Germinal center (tissue), 1 donor: ENCODE measurements at places on chromosomes 7 and 10.

DNA sequence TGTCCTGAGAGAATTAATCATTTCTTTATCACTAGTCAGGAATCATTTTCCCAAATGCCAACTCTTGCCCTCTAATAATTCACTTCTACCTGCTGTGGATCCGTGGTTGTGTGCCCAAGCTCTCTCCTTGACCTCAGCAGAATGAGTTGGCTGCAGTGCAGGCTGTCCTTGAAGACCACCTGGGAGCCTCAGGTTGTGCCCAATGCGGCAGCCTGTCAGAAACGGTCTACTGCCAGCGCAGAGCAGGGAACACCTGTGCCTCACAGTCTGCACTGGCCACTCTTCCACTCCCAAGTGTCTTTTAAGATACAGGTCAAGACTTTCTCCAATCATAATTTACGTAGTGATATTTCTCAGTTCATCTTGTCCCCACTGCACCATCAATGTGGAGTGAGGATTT is 246.0 kb upstream of the PHF14 start:
- DNase-seq, result no peak

GRCh38 chr7:74176555-74176954 is 2.4 kb downstream of the EIF4H start:
- DNase-seq, result no peak

GRCh38 chr7:47028284-47028683 is 553.6 kb downstream of the TNS3 start:
- DNase-seq, result no peak

GRCh38 chr10:114406455-114406854 is 2.2 kb upstream of the AFAP1L2 start:
- DNase-seq, result no peak

- DNase-seq, result no peak
Measured at GRCh38 chr7:21346297-21346696, 81.6 kb upstream of the SP4 start.

DNA sequence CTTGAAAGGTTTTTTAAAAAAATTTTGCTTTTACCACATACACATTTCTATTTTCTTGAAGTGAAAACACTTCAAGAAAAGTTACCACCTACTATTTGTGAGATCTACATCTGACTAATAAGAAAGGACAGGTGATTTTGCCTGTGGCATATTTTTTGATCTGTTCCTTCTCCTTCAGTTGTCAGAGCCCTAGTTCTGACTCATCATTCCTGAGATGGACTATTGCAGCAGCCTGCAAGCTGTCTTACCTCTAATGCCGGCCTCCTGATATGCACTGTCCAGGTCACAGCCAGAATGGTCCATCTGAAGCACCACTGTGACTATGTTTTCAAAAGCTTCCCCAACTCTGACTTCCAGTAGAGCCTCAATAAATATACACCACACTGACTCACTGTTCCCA is 28.2 kb upstream of the ANK3 start:
- DNase-seq, result no peak

DNA sequence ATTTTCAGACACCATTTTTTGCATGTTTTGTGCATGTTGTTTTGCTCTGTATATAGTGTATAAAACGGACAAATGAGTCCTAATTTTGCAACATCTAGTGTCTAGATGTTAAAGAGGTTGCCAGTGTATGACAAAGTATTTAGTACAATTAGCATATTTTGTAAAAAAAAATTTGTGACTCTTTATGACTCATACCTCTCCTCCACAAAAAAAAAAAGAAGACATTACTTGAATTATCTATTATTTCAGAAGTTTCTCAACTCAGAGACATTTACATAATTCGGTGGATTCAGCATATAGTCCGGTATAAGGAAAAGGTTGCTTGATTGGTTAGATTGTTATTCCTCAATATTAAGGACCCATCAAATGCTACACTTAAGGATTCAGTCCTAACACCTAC is 26.0 kb downstream of the NUP42 start:
- no peak for DNase-seq

DNA sequence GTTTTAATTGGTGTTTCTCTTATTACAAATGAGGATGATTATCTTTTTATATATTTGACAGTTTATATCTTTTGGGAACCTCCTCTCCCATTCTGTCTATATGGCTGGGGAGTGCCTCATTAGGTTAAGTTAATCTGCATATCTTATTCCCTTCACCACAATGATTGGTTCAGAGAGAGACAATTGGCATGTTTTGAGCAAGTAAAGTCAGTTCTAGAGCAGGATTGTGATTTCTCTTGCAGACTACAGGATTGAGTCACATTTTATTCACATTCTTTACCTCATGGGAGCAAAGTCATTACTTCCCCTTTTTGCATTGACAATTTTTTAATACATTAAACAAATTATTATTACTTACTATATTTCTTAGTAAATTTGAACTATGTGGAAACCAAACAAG is 345.6 kb downstream of the MDFIC start:
- no peak for DNase-seq

DNA sequence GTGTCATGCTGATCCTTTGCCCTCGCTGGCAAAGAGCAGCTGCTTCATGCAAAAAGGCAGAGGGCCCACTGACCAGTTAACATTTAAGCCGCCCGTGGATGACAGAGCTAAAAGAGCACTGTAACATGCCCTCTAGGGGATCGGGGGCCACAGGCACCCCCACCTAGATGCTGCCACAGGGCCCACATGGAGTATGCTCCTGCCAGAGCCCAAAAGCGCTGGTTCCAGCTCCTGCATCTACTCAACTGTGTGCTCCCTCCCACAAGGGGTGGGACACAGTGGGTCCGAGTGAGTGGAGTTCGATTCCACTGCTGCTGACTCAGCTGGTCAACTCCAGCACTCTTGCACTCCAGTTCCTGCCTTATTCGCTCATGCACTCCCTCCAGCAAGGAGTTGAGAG is 199.8 kb upstream of the CNTNAP2 start:
- no peak for DNase-seq

- DNase-seq, result no peak
Measured at GRCh38 chr10:79979310-79979975, 30.5 kb upstream of the SFTPD start.

- peak; percentile 48 for DNase-seq
Measured at GRCh38 chr10:22345301-22346095, at the start of gene SPAG6. Gene SPAG6, plus strand, starts transcription at chr10:22345496. Its CDS starts 116 bp downstream, at chr10:22345612.

DNA sequence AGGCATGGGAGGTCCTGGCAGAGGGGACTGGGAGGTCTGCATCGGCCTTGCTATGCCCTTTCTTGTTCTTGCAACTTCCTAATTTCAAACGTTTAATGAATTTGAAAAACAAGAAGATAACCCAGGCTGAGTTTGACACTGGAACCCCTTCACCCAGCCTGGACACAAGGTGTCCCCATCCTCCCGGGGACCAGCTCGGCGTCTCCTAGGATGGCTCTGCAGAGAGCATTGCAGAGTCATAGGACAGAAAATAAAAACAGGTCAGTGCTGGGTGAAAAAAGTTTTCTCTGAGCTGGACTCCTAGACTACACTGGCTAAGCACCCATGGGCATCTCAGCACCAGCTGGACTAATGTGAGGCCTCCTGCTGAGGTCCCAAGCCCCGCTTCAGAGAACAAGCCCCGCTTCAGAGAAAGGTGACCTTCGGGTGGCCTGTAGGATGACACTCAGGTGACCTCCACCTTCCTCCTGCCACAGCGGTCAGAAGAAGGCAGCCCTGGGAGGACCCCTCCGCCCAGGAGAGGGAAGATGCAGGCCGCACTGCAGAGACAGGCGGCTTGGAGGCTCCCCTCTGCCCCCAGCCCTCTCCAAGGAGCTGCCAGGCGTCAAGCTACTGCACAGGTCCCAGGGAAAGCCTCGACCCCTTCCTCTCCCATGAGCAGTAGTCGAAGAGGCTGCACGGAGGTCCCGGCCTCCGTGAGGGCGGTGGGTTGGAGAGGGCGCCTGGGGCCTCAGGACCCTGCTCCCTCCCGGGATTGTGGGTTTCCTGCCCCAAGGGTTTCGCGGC is 9.3 kb upstream of the UNCX start:
- DNase-seq, result no peak

- DNase-seq, result no peak
Measured at GRCh38 chr10:23441251-23441650, 2.4 kb downstream of the OTUD1 start.

GRCh38 chr7:8436965-8437364 is 3.6 kb downstream of the NXPH1 start:
- peak; percentile 63 for DNase-seq

DNA sequence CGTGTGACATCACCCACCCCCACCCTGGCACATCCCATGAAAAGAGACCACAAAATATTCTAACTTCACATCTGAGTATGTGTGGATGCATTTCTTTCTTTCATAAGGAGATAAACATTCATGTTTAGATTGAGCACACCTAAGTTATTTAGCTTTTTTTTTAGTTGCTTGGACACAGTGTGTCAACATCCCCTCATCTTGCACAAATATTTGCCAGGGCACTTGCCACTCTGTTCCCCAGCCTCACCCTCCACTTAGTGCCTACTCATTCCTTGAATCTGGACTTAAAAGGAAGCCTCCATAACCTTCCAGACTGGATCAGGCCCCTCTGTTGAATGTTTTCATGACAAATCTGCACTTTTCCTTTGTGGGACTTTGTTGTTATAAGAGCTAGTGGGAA is 338.9 kb upstream of the IGFBP3 start:
- no peak for DNase-seq

GRCh38 chr10:50470798-50471582 is 152.8 kb downstream of the SGMS1 start:
- DNase-seq, result no peak

DNA sequence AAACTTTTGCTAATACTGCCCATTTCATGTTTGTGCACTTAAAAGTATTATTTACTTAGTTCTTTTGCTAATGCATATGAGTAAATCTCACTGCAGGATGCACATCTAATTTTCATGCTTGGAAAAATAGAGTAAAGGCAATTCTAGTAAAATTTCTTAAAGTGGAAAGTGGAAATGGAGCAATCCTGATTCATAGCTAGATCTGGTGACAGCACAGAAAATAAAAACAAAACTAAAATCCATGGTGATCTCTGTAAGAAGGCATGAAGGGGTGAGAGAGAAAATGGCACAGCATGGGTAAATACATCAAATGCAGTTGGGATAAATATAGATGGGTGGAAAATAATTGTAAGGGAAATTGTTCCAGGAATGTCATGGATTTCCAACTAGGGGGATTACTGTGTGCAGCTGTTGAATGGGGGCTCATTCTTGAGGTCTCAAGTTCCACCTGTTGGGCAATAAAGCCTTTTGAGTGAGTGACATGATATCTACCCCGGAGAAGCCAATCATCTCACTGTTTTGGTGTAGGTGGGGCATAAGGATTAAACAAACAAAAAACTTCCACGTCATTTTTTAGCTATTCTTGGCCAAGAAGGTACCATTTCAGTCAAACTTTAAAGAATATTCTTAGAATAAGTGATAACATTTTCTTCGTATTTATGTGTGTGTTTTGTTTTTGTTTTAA is 1.7 kb upstream of the MCU start:
- DNase-seq, result no peak

DNA sequence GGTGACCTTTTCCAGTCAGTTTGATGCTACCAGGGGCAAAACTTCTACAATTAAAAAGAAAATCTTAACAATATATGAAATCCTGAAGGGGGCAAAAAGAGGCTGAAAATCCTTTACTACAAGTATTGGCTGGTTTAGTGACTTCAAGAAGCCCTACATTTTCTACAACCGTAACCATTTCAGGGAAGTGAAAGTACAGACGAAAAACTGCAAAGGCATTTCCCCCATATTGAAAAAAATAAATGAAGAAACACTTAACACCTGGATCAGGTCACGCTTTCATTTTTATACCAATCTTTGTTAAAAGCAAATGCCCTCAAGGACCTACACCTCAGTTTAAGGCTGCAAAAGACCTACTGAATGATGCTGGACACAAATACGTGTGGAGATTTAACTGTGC is 38.6 kb downstream of the IL6 start:
- peak; percentile 50 for DNase-seq

DNA sequence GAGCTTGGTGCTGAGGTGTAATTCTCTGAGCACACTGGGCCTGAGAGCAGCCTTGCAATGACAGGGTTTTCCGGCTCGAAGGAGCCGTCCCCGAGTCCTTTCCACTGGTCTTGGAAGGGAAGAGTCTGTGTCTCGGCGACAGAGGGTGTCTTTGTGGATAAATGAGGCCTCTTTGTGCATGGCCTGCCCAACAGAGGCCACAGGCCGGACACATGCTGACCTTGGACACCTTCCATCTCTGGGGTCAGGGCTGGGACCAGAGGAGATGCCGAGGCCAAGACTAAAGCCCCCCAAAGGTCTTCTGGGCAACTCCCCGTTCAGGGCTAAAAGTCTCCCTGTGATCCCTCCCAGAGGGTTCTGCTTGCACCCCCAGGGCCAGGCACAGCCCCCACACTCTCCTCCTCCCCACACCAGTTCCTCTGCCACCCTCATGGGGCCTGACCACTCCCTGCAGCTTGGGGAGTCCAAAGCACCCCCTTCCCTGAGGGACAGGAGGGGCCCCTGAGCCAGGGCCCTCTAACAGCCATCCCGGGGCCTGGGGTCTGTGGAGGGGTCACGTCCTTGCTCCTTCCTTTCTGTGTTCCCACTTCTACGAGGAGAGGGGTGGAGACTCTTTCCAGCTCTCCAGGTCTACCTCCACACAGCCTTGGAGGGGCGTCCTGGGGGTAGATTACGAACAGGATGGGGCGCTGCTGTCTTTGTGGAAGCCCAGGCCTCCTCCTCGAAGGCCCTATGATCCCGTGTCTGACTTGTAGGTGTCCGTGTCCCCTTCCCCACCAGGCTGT is 130.6 kb upstream of the FAM20C start:
- no peak for DNase-seq

DNA sequence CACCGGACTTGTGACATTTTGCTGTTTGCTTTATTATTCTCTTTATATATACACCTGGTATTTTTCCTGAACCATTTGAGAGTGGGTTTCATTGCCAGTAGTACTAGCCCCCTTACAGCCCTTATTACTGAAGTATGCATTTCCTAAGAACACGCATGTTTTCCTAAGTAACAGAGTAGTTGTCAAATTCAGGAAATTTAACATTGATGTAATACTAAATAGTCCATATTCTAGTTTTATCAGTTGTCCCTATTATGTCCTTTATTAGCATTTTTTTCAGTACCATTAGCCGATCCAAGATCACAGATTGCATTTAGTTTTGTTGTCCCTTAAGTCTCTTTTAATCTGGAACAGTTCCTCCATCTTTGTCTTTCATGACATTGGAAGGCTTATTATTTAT is 8.0 kb downstream of the KMT2E start:
- no peak for DNase-seq

DNA sequence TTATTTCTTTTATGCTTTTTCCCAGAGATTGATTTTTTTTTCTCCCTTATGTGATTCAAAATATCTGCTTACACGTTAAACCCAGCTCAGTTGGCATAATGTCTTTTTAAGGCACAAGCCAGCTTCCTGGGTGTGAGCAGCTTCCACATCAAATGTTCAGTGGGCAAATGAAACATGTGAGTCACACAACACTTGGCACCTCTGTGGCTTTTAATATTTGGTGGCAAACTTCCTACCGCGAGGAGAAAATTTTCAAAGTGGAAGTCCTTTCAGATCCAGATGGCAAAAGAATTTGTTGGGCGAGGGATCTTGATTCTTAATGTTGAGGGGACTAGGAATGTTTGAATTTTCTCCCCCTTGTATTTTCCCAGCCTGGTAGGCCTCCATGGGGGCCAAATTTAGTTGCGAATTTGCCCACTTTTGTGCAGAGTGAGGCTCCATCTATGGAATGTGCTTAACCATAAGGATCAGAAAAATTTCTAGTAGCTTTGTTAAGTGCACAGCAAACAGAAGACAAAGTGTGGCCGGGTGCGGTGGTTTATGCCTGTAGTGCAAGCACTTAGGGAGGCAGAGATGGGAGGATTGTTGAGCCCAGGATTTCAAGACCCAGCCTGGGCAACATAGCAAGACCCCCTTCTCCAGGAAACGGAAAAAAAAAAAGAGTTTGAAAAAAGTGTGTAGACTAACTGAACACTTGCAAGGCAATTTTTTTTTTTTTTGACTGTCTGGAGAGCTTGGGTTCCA is 31.0 kb downstream of the CUX1 start:
- no peak for DNase-seq

GRCh38 chr7:129471402-129471827 is 30.9 kb upstream of the SMKR1 start:
- DNase-seq, result no peak
